Activated CD8-positive, alpha-beta memory T cell treated with anti-CD3 and anti-CD28 coated beads, Interleukin-2, amount 10 ng/mL, durations not matched to agents 7 days and 5 days (primary cell): ENCODE measurements at places on chromosomes 3 and 15. TPM values are rescaled to one million over a fixed set of nuclear protein-coding genes. Genes with fewer than 3 reads are reported as not detected.

- no peak for DNase-seq
- H3K36me3 ChIP-seq, result peaks cover 15% of the 10 kb centered on the region
- H3K4me1 ChIP-seq, result peaks cover 40% of the 10 kb centered on the region
- H3K27me3 ChIP-seq, result no peaks in the 10 kb centered on the region
- no peak overlapping the region for H3K27ac ChIP-seq
These were observed 3.2 kb upstream of the ATP13A3 start for GRCh38 chr3:194489736-194490612.

DNA sequence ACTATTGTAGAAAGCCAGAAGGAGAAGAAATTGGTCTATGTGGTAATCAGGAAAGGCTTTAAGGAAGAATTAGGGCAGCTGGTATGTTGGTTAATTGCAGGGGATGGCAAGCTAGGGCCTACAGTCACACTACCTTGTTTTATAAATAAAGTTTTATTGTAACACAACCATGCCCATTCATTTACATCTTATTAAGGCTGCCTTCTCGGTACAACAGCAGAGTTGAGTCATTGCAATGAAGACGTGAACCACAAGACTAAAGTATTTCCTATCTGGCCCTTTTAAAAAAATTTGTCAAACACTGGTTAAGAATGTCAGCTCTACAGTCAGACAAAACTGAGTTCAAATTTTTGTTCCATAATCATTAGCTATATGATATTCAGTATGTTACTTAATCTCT is 8.3 kb downstream of the SERPINI1 start:
- no peak for DNase-seq
- H3K4me1 ChIP-seq, result peaks cover 8% of the 10 kb centered on the region
- H3K27me3 ChIP-seq, result no peaks in the 10 kb centered on the region
- no peak overlapping the region for H3K27ac ChIP-seq

GRCh38 chr15:101547737-101548136 is 58.2 kb upstream of the PCSK6 start:
- H3K36me3 ChIP-seq, result no peaks in the 10 kb centered on the region
- DNase-seq, result no peak
- H3K4me1 ChIP-seq, result no peaks in the 10 kb centered on the region
- H3K27ac ChIP-seq, result no peak overlapping the region
- H3K27me3 ChIP-seq, result peaks cover 35% of the 10 kb centered on the region

- no peak overlapping the region for H3K4me3 ChIP-seq
- no peak for DNase-seq
- H3K27me3 ChIP-seq, result no peaks in the 10 kb centered on the region
- H3K4me1 ChIP-seq, result peaks cover 62% of the 10 kb centered on the region
These were observed 65.6 kb downstream of the CCNL1 start for GRCh38 chr3:157094301-157094700.

DNA sequence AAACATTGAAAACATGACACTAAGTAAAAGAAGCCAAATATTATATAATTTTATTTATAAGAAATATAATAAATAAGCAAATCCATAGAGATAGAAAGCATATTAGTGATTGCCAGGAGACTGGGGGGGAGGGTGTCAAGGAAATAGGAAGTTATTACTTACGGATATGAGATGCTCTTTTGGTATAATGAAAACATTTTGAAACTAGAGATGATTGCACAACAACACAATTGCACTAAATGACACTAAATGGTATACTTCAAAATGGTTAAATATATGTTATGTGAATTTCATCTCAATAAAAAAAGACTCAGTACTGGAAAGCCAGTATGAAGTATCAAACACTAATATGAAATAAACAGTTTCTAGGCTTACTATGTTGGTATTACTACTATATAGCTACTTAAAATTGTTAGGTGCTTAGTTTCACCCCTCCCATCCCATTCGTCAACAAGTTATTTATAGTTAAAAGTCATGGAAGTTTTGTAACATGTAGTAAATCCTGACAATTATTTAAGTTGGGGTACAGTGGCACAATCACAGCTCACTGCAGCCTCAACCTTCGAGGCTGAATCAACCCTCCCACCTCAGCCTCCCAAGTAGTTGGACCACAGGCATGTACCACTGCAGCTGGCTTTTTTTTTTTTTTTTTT is 43.7 kb downstream of the STAG1 start:
- DNase-seq, result no peak
- no peak overlapping the region for H3K27ac ChIP-seq
- peaks cover 26% of the 10 kb centered on the region for H3K36me3 ChIP-seq
- H3K27me3 ChIP-seq, result no peaks in the 10 kb centered on the region
- peaks cover under 1% of the 10 kb centered on the region for H3K4me1 ChIP-seq

GRCh38 chr3:24069045-24069444 is 124.0 kb downstream of the NR1D2 start:
- no peaks in the 10 kb centered on the region for H3K4me1 ChIP-seq
- no peak overlapping the region for H3K4me3 ChIP-seq
- H3K27ac ChIP-seq, result no peak overlapping the region
- no peaks in the 10 kb centered on the region for H3K36me3 ChIP-seq
- no peak for DNase-seq

- H3K4me3 ChIP-seq, result no peak overlapping the region
- no peak overlapping the region for H3K27ac ChIP-seq
- H3K4me1 ChIP-seq, result peaks cover 13% of the 10 kb centered on the region
- no peak for DNase-seq
- H3K36me3 ChIP-seq, result peaks cover 59% of the 10 kb centered on the region
These were observed 19.8 kb downstream of the RAB7A start for GRCh38 chr3:128745742-128746141.

DNA sequence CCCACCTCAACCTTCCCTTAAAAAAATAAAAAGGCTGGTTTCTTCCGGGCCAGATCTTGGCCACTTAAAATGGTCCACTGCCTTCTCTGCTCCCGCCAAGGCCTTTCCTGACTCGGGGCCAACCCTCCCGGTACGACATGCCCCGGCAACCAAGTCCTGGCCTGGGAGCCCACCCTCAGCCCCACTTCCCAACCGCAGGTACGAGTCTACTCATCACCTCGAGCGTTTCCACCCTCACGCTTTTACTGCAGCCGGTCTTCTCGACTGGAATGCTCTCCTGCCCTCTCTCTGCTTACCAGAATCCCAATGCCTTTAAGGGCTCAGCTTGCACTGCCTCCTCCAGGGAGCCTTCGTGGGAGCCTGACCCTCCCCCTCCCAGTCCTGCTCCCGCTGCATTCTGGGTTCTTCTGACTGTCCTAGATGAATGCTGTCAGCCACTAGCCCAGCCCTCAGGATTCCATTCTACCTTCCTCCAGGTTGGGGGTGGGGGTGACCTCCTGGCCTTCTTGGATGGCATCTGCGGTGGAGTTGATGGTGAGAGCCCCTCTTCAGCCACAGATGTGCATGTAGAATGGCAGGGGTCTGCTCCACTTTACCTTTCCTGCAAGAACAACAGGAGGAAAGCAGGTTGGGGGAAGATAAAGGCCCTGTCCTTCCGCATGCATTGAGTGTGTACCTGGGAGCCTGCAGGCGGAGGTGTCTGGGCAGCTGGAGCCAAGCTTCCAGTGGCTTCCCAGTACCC is 1.1 kb upstream of the CSRNP1 start:
- H3K27ac ChIP-seq, result peak overlapping the region; percentile 61
- H3K4me1 ChIP-seq, result peaks cover 42% of the 10 kb centered on the region
- DNase-seq, result no peak
- H3K4me3 ChIP-seq, result peak overlapping the region; percentile 55
- H3K27me3 ChIP-seq, result peaks cover 22% of the 10 kb centered on the region
- H3K36me3 ChIP-seq, result peaks cover 8% of the 10 kb centered on the region

GRCh38 chr3:13025090-13025489 is 48.1 kb downstream of the IQSEC1 start:
- no peak overlapping the region for H3K4me3 ChIP-seq
- peaks cover 4% of the 10 kb centered on the region for H3K4me1 ChIP-seq
- no peak overlapping the region for H3K27ac ChIP-seq
- no peak for DNase-seq

GRCh38 chr3:176633511-176633910 is 563.8 kb downstream of the TBL1XR1 start:
- H3K27me3 ChIP-seq, result no peaks in the 10 kb centered on the region
- H3K36me3 ChIP-seq, result no peaks in the 10 kb centered on the region
- no peak overlapping the region for H3K4me3 ChIP-seq
- no peak overlapping the region for H3K27ac ChIP-seq
- DNase-seq, result no peak
- H3K4me1 ChIP-seq, result no peaks in the 10 kb centered on the region

GRCh38 chr15:62781081-62781497 is 261.5 kb upstream of the TPM1 start:
- no peak overlapping the region for H3K4me3 ChIP-seq
- H3K27ac ChIP-seq, result no peak overlapping the region
- H3K36me3 ChIP-seq, result no peaks in the 10 kb centered on the region
- DNase-seq, result no peak
- H3K4me1 ChIP-seq, result no peaks in the 10 kb centered on the region

DNA sequence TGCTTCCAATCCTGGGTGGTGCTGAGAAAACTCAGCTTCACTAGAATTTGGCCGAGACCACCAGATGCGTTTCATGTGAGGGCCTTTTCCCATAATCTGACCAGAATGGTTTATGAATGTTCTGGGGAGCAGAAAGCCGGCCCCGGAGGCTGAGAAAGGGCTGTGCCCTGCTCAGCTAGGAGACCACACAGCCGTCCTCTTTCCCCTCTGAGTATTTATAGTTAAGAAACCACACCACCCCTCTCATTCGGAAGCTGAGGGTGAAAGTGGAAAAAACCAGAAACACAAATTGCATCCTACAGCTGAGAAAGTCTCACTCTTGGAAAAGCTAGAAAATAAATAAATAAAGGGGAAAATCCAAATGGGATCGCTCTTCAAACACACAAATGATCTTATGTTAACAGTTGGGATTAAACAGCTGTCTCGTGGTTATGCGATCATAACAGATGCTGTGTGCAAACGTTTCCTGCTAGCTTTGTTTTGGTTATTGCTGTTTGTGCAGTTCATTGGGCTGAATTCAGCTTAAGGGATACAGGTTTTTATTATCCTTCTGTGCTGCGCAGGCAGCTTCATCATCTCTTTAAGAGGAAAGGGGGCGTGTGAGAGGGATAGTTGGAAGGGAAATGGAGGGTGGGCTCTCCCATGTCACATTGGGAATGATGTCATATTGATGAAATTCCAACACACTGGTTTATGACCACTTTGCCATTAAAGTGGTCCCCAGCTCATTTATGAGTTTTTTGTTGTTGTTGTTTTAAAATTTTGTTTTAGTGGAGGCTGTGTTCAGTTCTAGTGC is 1026.2 kb upstream of the NR2F2 start:
- no peaks in the 10 kb centered on the region for H3K36me3 ChIP-seq
- peaks cover 54% of the 10 kb centered on the region for H3K27me3 ChIP-seq
- H3K27ac ChIP-seq, result no peak overlapping the region
- peaks cover 24% of the 10 kb centered on the region for H3K4me1 ChIP-seq
- DNase-seq, result no peak
- H3K4me3 ChIP-seq, result no peak overlapping the region

DNA sequence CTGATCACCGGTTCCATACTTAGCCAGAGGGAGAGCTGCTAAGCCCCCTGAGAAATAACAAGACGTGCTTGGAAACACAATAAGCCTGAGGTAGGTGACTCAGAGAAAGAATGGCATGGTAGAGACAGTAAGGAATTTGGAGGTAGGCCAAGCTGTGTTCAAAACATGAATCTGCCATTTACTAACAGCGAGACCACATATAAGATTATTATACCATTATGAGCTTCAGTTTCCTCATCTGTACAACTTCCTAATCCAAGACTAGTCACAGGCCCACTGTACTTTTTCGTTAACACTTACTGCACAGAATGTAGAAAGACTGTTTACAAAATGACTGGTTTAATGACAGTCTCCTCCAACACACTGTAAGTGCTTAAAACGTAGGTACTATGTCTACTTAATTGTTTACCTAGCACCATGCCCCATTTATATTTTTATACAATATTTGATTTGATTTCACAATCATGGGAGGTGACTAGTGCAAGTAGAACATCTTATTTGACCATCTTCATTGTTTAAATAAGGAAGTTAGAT is 25.7 kb downstream of the ATOSA start:
- peaks cover 12% of the 10 kb centered on the region for H3K4me1 ChIP-seq
- DNase-seq, result no peak
- H3K36me3 ChIP-seq, result peaks cover 31% of the 10 kb centered on the region
- no peak overlapping the region for H3K4me3 ChIP-seq

DNA sequence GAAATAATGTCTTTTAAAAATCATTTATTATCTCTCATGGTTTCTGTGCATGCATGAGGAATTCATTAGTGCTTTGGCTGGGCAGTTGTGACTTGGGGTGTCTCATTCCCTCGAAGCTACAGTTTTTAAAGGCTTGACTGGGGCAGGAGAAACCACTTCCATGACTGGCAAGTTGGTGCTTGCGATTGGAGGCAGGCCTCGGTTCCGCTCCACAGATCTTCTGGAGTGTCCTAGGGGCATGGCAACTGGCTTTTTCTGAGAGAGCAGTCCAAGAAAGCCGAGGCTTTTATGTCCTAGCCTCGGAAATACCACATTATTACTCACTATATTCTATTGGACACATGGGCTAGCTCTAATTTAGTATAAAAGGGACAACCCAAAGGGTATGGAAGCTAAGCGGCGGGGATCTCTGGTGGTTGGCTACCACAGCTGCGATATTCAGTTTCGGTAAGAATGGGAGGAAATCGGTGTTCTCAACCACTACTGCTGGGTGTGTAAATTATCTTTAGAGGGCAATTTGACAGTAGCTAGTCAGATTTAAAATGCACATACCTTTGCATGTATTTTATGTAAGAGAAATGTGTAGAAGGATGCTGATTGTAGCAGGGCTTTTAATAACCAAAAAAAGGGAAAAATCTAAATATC is 48.8 kb upstream of the TOP2B start:
- no peak for DNase-seq
- peaks cover 4% of the 10 kb centered on the region for H3K27me3 ChIP-seq
- no peak overlapping the region for H3K4me3 ChIP-seq
- no peak overlapping the region for H3K27ac ChIP-seq
- peaks cover 8% of the 10 kb centered on the region for H3K36me3 ChIP-seq
- no peaks in the 10 kb centered on the region for H3K4me1 ChIP-seq

- H3K27ac ChIP-seq, result no peak overlapping the region
- no peak overlapping the region for H3K4me3 ChIP-seq
- no peaks in the 10 kb centered on the region for H3K36me3 ChIP-seq
- H3K27me3 ChIP-seq, result peaks cover 11% of the 10 kb centered on the region
- H3K4me1 ChIP-seq, result peaks cover 4% of the 10 kb centered on the region
These were observed 165.2 kb upstream of the MYRIP start for GRCh38 chr3:39644176-39644575.

The CIDEC gene
- not detected for total RNA-seq

The TBC1D2B gene
- 135 TPM for total RNA-seq

The SLC24A1 gene
- total RNA-seq, result 4.2 TPM

The VIPR1 gene
- total RNA-seq, result 1.9 TPM

The SEMA5B gene
- not detected for total RNA-seq

The RHOV gene
- total RNA-seq, result not detected

The TBC1D23 gene
- 23.4 TPM for total RNA-seq

The CKMT1B gene
- total RNA-seq, result 0.40 TPM
